ENCODE measurements at places on chromosomes 1 and 21.

DNA sequence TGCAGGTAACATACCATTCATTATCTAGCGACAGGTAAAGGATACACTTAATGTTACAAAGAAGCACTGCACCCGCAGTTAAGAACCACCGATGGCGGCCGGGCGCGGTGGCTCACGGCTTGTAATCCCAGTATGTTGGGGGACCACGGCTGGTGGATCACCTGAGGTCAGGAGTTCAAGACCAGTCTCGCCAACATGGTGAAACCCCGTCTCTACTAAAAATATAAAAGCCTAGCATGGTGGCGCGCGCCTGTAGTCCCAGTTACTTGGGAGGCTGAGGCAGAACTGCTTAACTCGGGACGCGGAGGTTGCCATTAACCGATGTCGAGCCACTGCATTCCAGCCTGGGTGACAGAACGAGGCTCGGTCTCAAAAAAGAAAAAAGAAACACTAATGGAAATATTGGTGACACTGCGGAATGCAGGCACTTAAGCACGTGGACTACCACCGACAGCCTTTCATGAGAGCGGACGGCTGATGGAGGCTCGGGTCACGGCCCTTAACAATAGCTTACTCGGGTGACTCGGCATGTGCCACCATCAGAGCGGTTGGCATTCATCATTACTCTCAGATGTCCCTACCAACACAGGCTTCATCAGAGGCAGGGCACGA, 542 bp downstream of the GAS5 start:
- DNase-seq = no peak

DNA sequence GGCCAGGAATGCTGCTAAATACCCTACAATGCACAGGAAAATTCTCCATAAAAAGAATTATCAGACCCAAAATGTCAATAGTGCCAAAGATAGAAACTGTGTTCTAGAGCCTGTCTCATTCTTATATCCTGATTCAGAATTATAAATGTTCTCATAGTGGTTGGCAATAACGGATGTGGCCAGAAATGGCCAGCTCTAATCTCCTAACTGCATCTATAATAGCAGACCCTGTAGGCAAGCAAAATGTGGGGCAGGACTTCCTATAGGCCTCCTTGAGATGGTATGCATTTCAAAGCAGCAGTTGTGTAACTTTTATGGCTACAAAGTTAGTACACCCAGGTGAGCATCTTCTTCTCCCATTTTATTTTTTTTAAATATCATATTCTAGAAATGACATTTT, 95.9 kb upstream of the SGIP1 start:
- DNase-seq = no peak

- no peak for DNase-seq
Observed at GRCh38 chr1:180194546-180195207, 35.4 kb upstream of the LHX4 start.

DNA sequence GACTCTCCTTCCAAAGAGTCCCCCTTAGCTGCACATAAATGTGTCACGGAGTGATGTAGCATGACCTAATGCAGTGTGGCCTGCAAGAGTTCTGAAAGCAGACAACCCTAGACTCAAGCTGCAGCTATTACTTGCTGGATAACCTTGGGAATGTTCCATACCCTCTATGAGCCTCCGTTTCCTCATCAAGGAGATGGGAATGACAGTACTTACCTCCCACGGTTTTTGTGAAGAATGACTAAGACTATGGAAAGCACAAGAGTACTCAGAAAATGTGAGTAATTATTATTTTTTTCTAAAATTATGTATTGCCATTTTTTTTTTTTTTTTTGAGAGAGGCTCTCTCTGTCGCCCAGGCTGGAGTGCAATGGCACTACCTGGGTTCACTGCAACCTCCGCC, 3.0 kb downstream of the TTC39A start:
- peak; percentile 48 for DNase-seq

- DNase-seq = no peak
Observed at GRCh38 chr1:223339861-223340260, 24.1 kb downstream of the SUSD4 start.

DNA sequence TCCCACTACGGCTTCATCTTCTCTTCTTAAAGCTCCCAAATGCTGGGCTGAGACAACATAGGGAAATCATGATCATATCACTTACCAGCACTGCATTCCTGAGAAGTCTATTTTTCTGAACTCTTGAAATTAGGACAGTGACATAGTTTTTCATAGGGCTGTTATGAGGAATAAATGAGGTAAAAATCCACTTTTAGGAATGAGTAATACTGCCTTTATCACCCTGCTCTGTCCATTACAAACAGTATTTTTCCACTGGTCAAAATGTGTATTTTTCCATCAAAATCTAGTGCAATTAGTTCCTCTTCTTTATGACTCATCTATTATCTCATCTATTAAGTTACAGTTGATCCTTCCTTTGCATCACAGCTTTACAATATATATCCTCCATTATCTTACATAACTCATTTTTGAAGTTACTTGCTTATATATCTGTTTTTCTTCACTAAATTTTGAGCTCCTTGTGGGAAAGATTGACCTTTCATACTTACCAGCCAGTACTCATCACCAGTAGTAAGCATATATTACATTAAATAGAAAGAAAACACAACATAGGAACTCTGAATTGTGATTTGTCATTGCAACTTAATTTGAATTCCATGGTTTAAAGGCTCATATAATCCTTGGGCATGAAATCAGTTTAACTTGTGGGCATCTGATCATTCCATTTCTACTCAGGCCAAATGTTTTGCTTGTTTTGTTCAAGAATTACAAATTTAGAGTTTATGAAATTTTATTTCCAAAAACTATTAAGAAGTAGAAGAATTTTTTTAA, 37.1 kb downstream of the PRRX1 start:
- no peak for DNase-seq

Measured in suppressor macrophage treated with lipopolysaccharide for 1 hour (primary cell).